GM06990 (cell line): ENCODE measurements at places on chromosomes 1 and 21.

DNA sequence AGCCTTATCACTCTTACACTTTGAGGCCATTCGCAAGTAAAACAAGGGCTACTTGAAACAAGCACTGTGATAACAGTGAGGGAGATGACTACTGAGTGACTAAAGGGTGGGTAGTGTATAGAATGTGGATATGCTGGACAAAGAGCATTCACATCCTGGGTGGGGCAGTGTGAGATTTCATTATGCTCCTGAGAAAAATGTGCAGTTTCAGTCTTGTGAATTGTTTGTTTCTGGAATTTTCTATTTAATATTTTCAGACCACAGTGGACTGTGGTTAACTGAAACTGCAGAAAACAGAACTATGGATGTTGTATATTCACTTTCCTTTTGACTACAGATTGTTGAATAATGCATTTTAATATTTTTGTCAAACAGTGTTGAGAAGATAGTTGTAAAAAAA, 25.1 kb upstream of the B3GALT2 start:
- no peak for DNase-seq

GRCh38 chr1:111887385-111887784, 102.1 kb downstream of the KCND3 start:
- DNase-seq = no peak

GRCh38 chr1:171488190-171488929, 3.0 kb downstream of the PRRC2C start:
- no peak for DNase-seq

GRCh38 chr1:5828308-5828935, 163.8 kb downstream of the NPHP4 start:
- DNase-seq = no peak

DNA sequence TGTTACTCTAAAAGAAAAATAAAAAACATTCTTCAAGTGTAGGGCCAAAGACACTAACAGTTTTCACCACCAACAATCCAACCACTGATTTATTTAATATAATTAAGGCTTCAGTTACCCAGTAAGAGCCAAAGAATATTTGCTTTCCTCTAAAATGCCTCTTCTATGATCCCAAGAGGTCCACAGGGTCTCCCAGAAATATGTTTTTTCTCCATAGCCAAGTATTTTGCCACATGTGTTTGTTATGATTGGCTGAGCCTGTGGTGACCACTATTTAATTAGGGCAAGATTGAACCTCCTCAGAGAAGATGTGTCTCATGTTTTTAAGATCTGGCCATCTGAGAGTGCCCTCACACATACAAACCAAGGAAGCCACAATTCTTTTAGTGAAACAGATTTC, 135.9 kb downstream of the TPR start:
- DNase-seq = no peak

GRCh38 chr1:183282101-183282855, 96.2 kb downstream of the LAMC2 start:
- no peak for DNase-seq

DNA sequence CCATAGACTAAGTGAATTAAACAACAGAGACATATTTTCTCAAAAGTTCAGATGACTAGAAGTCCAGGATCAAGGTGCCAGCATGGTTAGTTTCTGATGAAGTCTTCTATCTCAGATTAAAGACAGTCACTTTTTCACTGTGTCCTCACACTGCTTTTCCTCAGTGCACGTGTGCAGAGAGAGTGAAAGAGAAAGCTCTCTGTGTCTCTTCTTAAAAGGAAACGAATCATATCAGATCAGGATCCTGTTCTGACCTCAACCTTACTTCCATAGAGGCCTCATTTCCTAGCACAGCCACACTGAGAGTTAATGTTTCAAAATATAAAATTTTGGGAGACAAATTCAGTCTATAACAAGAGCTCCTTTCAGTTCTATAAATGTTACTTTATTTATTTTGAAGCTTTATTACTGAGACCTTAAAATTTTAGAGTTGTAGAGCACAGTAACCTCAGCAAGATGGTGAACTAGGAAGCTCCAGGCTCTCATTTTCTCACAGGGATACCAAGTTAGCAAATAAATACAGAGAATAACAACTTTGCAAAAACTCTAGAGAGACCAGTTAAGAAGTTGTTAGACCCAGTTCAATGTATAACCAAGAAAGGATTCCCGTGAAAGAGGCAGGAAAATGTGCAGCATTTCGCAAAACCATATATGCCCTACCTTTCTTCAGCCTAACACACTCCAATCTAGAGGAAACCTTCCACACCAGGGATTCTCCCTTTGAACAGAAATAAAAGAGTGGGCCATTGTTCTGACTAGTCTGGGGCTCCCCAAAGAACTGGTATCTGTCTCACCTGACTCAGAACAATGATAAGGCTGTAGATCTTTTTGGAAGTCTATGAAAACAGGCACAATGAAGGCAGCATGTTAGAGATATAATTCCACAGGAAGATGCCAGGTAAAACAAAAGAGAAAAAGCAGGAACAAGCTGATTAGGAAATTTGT, 372.2 kb downstream of the MRPL39 start:
- no peak for DNase-seq

DNA sequence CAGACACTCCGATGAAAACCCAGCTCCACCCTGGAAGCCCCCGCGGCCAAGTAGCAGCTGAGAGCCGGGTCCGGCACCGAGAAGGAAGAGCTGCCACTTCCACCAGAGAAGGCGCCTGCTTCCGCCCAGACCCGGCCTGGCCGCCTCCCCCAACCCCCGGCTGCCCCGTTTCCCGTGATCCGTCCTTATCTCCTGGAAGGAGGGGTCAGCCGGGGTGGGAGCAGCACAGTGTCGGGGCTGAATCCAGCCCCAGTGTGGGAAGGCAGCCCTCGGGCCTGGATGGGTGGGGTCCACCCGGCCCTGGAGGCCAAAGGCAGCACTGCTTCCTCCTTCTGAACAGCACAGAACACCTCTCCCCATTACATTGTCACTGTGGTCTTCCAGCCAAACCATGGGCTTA, 69.4 kb downstream of the MEGF6 start:
- no peak for DNase-seq

DNA sequence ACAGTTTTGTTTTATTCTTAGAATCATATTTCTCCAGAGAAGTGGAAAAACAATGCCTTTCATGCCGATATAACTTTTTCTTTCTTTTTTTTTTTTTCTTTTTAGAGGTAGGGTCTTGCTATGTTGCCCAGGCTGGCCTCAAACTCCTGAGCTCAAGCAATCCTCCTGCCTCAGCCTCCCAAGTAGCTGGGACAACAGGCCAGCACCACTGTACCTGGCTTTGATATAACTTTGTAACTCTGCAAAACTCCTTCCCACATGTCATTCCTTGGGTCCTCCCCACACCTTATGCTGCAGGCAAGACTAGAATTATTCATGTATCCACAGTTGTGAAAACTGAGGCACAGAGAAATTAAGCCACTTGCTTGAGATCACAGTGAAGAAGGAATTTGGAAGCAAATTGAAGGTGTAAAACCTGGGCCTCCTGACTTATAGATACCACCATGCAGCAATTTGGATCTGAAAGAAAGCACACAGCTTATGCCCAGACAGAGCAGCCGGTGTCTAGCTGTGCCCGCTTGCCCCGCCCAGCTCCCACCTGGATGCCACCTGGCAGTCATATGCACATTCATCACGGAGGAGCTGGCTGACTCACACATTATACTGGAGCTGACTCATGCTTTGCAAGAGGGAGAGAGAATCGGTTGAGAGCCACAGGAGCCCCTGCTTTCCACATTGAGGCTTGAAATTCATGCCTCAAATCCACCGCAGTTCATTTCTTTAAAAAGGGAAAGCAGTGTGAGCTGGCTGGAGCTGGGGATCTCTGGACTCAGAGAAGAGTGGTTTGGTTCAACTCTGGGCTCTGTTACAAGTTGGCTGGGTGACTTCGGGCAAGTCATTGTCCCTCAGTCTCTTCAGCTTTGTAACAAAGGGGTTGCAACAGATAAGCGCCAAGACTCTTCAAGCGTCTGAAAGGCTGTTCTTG, 8.3 kb upstream of the SLC2A1 start:
- DNase-seq = no peak

GRCh38 chr1:33310702-33311101, 10.2 kb downstream of the A3GALT2 start:
- DNase-seq = no peak

- DNase-seq = no peak
These were observed 514 bp downstream of the AGL start for GRCh38 chr1:99850459-99851291.

- DNase-seq = no peak
These were observed 10.6 kb upstream of the RRP15 start for GRCh38 chr1:218274511-218274910.

- DNase-seq = no peak
These were observed 53.5 kb downstream of the S1PR1 start for GRCh38 chr1:101290119-101290921.

DNA sequence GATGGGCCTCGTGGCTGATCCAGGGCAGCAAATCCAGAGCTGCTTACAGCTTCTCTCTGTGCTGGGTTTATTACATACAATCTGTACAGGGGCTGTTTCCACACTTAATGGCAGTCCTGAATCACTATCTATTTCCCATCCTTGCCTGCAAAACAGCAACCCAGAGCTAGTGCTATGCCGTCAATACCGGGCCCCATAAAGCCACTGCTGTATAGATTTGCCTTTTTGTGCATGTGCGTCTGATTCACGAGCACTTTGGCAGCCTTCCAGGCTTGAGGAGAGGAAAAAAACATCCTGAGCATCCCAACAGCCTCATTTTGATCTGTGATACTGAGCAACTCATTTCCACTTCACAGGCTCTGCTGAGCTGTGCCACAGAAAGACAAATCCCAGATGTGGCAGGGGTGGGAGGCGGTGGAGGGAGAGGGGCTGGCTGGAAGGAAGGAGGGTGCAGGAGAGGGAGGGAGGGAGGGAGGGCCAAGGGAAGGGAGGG, 65.2 kb upstream of the TARBP1 start:
- no peak for DNase-seq

DNA sequence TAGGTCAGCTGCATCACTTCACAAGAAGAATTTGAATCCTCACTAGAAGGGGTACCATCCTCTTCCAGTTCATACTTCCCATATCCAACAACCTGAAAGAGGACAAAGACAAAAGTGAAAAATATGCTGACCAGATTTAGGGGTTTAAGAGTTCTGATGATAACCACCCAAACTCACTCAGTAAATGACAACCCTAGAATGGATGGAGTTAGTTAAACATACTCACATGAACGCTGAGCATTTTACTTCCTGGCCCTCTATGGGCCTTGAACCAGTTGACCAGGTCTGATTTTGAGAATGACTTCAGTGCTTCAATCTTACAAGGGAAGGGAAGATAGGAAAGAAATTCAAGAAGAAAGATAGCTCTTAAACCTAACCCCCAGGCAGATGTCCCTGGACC, 89.2 kb downstream of the NRDC start:
- DNase-seq = no peak

DNA sequence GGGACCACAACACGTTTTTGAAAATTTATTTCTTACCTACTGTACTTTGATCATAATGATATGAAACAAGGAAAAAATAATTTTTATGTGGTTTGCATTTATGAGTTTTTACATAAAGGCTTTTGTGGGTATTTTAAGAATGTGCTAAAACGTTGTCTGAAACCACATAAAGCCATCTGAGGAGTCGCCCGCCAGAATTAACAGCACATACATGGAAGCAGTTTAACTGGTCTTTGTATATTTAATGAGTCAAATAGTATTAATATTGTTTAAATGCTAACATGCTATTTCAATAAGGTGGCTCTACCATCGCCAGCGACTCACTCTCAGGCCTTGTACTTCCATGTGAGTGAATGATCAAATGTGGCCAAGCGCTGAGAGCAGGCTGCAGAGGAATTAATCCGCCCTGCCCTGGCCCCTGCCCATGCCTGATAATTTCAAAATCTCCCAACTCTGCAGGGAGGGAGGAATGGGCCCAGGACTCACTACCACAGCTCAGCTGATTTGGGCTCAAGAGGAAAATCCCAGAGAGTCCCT, 49.6 kb downstream of the SLC66A1 start:
- DNase-seq = no peak

DNA sequence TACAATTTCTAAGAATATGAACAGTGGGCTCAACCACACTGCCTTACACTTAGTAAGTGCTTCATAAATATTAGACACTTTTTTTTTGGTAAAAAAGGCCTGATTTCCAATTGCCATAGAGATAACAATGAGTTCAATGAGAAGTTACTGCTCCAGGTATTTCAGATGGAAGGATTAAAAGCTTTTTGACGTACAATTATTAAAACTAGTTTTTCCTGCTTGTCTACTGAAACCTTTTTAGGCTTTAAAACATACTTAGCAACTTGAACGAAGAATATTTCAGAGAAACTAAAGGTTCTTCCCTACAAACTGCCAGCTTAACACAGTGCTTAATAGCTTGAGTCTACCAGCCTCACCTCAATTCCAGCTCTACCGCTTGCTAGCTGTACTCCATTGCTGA, 43.7 kb downstream of the TRIT1 start:
- no peak for DNase-seq

- DNase-seq = no peak
These were observed 38.5 kb downstream of the PYHIN1 start for GRCh38 chr1:158969855-158970254.

DNA sequence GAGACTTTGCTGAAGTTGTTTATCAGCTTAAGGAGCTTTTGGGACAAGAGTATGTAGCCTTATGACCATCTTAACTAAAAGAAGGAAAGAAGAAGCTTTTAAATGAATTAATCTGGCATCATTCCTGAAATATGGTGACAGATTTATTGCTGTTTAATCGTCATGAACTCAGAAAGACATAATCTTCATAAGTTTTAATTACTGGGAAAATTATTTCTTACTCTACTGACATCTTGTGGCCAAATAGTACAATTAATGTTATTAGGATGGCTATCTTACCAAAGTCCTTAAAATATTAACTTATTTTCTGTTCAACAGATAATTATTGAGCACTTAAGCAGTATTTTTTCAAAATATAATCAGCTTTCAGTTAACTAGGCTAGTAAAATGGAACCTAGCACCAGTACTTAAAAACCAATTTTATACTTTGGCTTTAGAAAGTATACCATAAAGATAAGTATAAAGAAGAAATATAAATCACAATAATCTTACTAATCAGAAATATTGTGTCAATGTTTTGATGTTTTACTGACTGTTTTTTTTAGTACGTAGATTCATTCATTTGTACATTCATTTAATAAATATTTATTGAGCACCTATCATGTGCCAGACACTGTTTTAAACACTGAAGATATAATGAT, 34.7 kb upstream of the GPR25 start:
- no peak for DNase-seq

GRCh38 chr1:116861137-116861536, 48.6 kb upstream of the PTGFRN start:
- DNase-seq = no peak

GRCh38 chr1:101181930-101182329, 54.9 kb upstream of the S1PR1 start:
- DNase-seq = no peak

DNA sequence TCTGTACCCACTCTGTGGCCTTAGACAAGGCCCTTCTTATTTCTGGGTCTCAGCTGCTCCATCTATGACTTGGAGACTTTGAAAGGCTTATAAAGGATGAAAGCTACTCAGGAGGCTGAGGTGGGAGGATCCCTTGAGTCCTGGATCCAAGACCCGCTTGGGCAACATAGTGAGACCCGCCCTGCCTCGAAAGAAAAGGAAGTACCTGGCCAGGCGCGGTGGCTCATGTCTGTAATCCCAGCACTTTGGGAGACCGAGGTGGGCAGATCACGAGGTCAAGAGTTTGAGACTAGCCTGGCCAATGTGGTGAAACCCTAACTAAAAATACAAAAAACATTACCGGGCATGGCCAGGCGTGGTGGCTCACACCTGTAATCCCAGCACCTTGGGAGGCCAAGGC, 13.4 kb downstream of the ID3 start:
- no peak for DNase-seq
